Activated naive CD8-positive, alpha-beta T cell treated with anti-CD3 and anti-CD28 coated beads, Interleukin-2, amount 50 U/mL, for 24 hours (primary cell): ENCODE measurements at places on chromosomes 5 and 9.

DNA sequence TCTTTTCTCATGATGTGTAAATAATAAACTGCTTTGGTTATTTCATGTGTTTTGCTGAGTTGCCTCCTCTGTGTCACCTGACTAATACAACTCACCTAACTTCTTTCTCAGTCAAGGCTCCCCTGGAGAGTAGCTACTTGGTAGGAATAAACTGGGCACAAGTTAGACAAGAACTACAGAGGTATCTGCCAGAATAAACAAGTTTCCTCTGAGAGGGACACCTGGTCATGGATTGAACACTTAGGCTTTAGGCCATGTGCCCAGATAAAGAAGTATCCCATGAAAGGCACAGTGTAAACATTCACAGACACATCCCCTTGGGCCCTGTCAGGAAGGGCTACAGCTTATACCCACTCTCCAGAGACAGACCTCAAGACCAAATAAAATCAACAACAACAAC lies 532.5 kb downstream of the KIF4B start:
- no peak for DNase-seq

GRCh38 chr5:21397693-21398092 lies 1409.7 kb upstream of the CDH18 start:
- DNase-seq = no peak

DNA sequence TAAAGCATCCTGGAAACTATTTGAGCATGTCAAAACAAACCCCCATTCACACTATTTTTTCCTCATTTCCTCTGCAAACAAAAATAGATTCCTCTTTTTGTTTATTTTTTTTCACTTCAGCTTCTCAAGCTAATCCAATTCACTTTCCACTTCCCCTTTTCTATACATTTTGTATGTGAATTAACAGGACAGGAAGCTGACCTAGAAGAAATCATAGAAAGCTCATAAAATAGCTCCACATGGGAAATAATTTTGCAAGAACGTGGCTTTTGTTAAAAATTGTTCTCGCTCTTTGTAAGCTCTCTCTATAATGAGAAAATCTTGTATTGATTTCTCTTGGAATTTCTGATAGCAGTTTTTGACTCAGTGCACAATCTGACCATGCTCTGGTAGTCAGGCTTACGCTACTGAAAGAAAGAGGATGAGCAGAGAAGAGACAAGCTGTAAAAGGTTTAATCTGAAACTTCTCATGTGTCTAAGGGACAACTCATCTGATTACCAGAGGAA lies 215.8 kb downstream of the ADAMTS12 start:
- no peak for DNase-seq

DNA sequence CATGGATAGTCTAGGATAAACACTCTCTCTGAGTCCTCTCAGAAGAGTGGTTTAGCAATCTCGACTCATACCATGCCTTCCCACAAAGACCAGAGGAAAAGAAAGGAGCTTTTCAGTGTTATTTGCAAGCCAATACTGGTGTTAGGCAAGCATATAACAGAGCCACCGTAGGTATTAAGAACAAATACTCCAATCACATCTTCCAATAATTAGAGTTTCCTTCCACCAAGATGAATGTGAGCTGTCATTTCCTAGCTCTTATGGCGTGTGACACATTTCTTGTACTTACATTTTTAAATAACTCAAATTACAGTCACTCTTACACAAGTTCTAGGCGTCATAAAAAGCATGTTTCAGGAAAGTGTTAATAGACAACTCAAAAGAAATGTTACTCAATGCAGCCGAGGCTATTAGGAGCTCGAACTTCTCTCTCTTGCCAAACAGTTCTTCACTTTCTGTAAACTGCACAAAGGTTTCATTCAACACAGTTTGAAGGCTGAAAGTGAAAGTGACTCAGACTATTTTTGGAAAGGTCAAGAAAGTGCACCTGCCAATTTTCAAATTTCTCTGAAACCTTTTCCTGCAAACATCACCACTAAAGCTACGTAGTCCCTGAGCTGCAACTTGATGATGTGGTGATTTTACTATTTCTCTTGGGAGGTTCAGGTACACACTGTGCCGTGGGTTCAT lies 153.8 kb downstream of the AUH start:
- DNase-seq = no peak

GRCh38 chr5:178464431-178465048 lies 125.7 kb downstream of the COL23A1 start:
- DNase-seq = no peak

DNA sequence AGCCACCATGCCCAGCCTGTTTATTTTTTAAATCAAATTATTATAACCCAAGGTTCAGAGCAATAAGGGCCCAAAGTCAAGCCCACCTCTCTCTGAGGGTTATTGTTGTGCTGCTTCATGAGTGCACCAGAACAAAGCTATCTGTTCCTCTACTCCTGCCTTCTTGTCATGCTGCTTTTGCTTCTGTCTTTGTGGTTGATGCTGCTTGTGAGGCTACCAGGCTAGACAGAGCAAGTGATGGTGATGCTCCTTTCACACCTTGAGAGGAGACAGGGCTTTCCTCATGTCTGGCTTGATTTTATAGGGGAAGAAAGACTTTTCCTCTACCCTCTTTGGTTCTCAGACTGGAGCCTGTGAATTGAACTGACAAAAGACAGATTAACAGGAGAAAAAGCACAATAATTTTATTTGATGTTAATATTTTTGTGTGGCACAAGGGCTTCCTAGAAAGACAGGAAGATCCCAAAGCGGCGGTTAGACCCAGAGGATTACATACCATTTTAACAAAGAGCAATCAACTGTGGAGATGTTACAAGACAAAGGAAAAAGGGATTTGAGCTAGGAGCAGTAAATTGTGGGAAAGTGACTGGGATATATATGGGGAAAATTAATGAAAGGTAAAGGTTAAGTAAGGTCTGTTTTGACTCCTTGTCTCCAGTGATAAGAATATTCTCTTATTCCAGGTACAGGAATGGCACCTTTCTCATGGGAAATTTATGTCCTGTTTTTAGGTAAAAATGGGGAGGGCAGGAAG lies 4.4 kb upstream of the CD180 start:
- DNase-seq = no peak

GRCh38 chr5:147223948-147224791 lies 10.7 kb upstream of the STK32A start:
- no peak for DNase-seq

DNA sequence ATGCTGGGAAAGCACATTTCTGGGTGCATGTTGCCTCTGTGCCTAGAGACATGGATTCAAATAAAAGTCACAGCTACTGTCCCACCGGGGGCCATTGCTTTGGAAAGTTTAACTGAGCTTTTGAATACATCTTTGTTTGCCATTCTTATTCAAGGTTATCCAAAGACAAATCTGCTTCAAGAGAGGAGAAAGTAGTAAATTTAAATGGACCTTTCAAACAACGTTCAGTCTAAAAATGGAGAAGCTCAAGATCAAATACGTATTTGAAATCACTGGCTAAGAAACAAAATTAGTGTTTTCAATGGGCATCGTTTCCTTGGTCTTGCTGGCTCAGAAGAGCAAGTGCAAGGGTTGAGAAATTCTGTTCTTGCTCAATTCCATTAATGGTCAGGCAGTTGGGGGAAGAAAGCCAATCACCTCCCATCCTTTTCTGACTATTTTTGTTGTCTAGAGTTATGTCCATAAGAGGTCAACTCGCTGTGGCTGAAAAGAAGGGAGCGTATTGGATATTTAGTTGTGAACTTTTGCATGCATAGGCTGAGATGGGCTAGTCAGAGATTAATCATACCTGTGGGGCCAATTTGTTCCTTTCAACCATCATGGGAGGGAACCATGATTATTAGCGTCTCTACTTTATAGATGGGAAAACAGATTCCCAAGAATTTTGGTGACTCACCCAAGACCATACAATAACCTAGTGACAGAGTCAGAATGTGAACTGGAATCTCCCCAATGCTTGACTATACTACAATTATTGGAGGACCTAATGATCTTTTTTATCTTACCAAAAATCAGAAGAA lies 276.2 kb upstream of the TNC start:
- no peak for DNase-seq

DNA sequence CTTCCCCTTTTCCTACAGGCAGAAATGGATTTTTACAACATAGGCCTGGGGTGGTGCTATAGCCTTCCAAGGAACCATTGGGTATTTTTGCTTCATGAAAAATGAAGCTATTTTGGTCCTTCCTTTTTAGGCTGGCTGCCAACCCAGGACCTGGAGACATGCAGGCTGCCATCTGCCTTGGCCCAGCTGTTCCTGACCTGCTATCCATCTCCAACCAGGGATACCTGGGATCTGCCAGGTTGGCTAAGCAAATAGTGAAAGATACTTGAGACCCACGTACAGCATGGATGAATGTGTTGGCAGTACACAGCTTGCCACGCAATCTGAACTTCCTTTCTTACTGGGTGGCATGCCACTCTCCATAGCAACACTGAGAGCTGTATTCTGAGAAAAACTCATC lies 31.1 kb downstream of the MRPS27 start:
- no peak for DNase-seq

GRCh38 chr5:140399979-140400729 lies 1.5 kb upstream of the ANKHD1 start:
- DNase-seq = no peak

DNA sequence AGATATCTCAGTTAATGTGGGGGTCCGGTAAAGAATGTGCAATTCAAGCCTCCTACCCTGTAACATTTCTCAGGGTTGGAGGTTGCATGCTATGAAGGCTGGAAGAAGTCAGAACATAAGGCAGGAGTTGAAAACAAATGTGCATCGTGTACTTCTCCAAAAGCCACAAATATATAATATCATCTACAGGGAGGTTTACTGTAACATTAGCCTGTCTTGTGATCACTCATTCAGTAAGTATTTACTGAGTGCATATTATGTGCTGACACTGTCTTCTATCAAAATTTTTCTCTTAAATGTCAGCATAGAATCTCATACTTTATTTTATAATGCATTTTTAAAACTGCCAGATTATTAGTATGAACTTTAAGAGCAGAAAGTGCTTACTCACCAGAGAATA lies 105.6 kb upstream of the ZNF366 start:
- no peak for DNase-seq

- peak; percentile 64 for DNase-seq
These were observed 16.0 kb downstream of the SLC22A5 start for GRCh38 chr5:132385326-132386105.

- DNase-seq = peak; percentile 45
These were observed 458.4 kb downstream of the KDM4C start for GRCh38 chr9:7216004-7216841.

- DNase-seq = no peak
These were observed 836.8 kb upstream of the CDH9 start for GRCh38 chr5:27875148-27875547.

DNA sequence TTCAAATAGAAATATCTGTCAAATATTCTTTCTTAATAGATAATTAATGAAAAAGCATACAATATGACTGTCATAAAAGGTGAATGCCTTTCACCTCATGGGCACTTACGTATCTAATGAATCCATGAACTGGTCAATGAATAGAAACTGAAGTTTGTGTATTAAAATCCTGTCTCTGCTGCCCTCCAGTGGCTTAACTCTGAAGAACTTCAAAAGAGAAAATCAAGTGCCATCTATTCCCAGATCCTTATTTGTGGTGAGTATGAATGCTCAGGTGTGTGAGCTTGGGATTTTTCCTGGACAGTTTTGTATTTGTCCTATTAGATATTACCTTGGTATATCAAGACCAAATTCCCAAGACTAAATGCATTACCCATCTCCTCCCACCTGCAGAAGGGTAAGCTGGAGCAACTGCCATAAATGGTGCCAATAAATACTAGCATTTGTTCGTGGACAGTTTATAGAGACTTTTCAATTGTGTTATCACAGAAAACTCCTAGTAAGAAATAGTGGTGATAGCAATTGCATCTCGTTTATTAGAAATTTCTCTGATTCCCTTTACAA lies 44.0 kb upstream of the SVEP1 start:
- DNase-seq = peak; percentile 32

DNA sequence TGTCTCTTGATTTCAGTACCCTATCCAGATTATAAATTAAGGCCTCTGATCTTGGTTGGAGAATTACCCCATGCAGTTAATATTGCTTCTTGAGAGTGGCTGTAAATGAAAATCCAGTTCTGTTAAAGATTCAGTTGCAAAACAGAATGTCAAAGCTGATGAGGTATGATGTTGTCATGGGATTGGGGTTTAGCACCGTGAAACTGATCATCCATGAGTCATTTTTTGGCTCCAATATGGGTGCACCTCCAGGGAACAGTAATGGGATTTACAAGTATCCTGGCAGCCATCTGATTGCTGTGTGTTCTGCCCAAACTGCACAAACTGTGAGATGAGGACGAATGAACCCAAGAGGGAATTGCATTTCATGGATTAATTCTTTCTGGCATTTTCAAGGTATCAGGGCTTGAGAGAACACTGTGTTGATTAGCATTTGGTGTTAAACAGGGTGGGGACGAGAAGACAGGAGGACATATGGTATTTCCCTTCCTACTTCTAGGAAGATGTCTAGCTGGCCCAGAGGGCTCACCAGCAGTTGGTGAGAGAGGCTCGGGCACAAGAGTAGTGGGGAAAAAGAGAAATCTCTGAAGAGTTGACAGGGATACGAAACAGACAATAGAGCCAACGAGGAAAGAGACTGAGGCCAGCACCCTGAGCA lies 214.7 kb downstream of the GAS1 start:
- DNase-seq = no peak

- DNase-seq = no peak
These were observed 22.2 kb upstream of the CMBL start for GRCh38 chr5:10329820-10330481.

DNA sequence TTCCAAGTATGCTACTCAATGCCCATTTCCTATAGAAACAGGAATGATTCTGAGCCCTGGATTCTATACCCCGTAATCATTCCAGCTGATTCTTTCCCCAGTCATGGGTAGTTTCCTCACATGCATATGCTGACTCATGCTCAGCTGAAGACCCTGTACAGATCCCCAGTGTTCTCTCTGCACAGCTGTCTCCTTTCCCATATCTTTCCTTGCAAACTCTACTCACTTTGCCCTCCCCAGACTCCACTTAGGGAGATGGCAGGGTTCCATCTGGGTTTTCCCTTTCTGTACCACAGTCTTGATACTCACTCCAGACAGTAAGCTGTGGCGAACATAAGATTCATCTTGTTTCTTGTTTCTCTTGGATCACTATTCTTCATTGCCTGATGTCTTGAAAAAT lies 357.6 kb downstream of the RAB3C start:
- DNase-seq = no peak

DNA sequence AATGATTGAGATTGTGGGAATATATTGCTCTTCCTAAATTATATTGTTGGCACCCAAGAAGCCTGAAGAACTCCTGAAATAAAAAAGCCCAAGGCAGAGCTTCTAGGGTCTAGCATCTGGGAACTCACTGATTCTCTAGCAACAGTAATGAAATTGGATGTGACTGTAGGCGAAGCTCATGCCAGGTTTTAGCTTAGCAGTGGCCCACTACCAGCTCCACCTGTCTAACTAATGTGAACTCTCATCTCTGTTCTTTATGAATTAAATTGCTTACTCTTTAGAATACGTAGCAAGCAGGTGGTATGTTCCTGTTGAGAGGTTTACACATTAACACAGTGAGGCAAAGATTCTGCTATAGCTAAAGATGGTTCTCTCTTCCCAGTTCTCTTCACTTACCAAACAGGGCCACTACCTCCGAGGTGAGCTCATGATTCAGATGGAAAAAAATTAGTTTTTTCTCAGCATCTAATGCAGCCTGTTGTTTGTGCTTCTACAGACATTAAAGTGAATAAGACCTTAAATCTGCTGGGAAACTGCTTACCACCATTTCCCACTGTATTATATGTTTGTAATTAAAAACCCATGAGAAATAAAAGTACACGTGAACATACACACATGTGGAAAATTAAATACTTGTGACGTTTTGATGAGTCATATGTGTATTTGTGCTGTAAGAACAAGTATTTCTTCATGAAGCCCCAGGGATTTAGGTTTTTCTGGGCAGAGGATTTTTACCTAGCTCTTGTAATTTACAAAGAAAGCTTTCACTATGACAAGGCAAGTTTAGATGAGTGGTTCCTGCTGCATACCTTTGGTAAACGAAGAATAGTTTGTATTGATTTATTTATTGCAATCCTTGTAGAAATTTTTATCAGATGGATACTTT lies 360.1 kb downstream of the KDM4C start:
- DNase-seq = no peak
